ENCODE measurements at places on chromosomes 5 and 9.
A peak's percentile ranks its signal among the peaks of the same experiment; 100 is the strongest.

- DNase-seq = peak; percentile 86
These were observed 79.7 kb downstream of the MED27 start for GRCh38 chr9:131999692-132000551.

DNA sequence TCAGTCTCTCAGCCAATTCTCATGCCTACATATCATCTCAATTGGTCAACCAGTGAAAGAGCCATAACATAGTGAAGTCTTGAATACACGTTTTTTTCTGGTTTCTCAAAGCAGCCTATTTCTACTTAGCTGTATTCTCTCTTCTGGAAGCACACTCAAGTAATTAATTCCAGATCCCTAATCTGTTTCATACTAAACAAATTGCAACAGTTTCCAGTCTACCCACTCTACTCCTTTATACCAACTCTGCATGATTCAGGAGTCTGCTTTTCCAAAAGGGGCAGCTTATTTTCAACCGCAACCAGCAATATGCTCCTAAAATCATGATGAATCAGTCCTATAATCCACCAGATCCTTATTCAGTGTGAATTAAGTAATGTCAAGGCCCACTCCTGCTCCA, 211.7 kb downstream of the TLE1 start:
- no peak for DNase-seq

DNA sequence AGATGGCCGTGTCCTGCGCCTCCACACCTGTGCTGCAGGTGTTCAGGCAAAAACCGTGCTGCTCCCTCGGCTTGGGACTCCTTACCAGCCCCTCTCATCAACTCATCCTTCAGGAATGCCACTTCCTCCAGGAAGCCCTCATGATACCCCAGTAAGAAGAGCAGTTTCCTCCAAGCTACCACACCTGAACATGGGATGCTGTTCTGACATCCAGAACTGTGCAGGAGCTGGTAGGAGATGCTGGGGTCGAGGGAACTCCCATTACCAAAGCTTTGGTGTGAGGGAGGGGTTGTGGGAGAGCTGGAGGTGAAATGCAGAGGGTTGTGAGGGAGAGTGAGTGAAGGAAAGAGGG, 18.9 kb downstream of the CARD19 start:
- DNase-seq = no peak

- DNase-seq = no peak
These were observed 382.4 kb downstream of the NNT start for GRCh38 chr5:43985411-43985810.

- DNase-seq = no peak
These were observed 3.6 kb downstream of the RIC1 start for GRCh38 chr9:5632540-5632939.

- no peak for DNase-seq
These were observed 337.6 kb downstream of the NNT start for GRCh38 chr5:43940562-43940961.

DNA sequence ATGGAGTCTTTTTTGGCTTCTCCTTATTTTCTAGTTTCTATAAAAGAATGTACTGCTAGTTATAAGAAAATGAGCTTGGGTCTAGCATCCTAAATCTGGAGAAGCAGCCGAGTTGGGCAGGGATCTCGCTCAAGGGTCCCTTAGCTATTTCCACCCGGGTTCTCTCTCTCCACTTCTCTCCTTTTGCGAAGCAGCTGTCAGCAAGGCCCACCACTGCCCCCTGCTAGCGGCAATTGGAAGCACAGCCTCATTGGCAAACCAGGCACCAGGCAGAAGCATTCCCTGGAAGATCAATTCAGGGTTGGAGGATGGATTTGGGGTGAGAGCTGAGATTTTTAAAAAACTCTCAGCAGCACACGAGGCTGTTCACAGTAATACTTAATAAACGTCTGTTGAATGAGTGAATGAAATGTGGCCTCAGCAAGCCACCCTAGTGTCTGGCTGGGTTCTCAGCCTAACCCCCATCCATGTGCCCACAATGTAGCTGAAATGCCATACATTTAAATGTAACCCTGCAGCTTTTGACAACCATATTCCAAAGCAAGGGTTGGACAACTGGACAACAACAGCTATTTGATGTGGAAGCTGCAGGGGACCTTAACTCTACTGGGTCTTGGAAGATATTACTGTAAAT, 34.6 kb upstream of the TNIP1 start:
- DNase-seq = peak; percentile 76

DNA sequence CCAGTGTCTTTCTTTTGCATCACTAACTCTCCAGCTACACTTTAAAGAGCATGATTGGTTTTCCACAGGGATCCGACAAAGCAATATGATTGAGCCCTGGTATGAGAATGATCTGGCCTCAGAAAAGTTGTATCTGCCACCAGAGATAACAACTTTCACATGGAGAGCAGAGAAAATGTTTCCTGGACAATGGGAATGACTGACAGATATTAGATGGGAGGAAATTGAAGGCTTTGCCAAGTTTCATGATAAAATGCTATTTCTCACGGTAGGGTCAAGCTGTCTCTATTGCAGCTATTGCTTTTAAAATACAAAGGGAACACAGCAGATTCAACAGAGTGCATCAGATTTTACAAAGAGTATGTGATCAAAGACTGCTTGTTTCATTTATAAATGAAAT, 56.4 kb upstream of the GLIS3 start:
- DNase-seq = no peak

DNA sequence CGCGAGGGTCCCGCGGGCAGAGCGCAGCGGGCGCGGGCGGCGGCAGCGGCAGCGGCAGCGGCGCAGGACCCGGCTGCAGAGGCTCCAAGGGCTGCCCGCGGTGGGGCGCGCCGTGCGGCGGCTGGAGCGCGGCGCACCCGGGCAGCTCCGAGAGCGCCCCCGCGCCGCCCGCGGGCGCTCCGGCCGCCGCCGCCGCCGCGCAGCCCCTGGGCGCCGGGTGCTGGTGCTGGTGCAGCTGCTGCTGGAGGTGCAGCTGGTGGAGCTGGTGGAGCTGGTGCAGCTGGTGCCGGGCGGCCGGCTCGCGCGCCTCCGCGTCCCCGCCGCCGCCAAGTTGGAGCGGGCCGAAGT, 644 bp downstream of the IER5L start:
- DNase-seq = no peak

- DNase-seq = no peak
These were observed 11.4 kb downstream of the OTULIN start for GRCh38 chr5:14675865-14676300.

DNA sequence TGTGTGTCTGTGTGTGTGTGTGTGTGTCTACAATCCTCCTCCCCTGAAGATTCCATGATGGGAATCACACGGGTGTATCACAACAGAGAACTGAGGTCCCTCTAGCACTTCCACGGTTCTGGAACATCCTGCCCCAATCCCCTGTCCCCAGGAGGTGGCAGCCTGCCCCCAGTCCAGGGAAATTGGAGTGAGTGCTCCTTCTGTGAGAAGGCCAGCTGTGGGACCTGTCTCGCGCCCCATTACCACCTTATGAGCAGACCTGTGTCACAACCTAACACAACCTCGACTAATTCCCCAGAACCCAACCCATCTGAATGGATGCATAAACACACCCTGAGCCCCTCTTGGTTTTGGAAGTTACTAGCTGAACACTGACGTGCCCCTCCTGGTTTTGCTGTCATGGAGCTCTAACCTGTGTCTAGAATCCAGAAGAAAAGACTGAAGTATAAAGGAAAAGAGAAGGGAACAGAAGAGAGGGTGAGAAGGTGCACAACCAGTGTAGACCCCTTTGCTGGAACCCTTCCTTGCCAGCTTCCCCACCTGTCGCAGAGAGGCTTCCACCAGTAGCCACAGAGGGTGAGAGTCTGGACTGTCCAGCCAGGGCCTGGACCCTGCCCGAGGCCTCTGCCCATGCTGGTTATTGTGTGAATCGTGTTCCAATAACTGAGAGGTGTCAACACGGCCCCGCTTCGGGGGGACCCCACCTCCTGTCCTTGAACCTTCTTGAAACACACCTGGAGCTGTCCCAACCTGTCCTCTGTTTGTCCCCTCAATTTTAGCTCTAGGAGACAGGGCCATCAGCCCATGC, 3.4 kb downstream of the BTNL9 start:
- DNase-seq = no peak

GRCh38 chr5:55902696-55903095, 51.5 kb downstream of the IL31RA start:
- DNase-seq = no peak
